ENCODE measurements at places on chromosomes 12 and 14. TPM values are rescaled to one million over a fixed set of nuclear protein-coding genes. Genes with fewer than 3 reads are reported as not detected.

FOXN4 gene
- 1.5 TPM for polyA plus RNA-seq

GRCh38 chr12:120474616-120474960 lies 5.0 kb upstream of the SRSF9 start:
- no peak for DNase-seq

DNA sequence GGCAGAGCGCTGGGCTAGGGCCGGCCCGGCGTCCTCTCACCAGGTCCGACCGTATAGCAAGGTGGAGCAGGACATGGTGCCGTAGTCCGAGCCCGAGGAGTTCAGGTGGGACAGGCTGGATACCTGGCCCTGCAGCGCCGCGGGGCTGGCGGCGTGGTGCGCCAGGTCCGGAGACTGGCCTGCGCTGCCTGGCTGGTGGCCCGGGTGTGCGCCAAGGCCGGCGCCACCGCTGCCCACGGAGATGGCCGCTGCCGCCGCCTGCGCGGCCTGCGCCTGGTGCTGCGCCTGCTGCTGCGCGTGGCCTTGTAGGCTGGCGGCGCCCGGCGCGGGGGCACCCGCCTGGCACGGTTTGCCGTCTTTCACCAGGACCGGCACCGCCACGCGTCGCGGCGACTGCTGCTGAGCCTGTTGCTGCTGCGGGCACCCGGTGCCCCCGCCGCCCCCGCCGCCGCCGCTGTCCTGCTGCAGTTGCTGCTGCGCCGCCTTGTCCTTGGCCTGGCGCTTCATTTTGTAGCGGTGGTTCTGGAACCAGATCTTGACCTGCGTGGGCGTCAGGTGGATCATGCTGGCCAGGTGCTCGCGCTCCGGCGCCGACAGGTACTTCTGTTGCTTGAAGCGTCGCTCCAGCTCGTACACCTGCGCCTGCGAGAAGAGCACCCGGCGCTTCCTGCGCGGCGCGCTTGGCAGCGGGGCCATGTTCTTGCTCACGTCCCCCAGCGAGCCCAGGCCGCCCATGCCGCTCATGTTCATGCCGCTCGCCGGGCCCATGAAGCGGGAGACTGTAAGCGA lies 2.6 kb downstream of the NKX2-1 start:
- no peak for DNase-seq

GRCh38 chr12:89235189-89235993 lies 116.9 kb downstream of the DUSP6 start:
- DNase-seq: no peak

DNA sequence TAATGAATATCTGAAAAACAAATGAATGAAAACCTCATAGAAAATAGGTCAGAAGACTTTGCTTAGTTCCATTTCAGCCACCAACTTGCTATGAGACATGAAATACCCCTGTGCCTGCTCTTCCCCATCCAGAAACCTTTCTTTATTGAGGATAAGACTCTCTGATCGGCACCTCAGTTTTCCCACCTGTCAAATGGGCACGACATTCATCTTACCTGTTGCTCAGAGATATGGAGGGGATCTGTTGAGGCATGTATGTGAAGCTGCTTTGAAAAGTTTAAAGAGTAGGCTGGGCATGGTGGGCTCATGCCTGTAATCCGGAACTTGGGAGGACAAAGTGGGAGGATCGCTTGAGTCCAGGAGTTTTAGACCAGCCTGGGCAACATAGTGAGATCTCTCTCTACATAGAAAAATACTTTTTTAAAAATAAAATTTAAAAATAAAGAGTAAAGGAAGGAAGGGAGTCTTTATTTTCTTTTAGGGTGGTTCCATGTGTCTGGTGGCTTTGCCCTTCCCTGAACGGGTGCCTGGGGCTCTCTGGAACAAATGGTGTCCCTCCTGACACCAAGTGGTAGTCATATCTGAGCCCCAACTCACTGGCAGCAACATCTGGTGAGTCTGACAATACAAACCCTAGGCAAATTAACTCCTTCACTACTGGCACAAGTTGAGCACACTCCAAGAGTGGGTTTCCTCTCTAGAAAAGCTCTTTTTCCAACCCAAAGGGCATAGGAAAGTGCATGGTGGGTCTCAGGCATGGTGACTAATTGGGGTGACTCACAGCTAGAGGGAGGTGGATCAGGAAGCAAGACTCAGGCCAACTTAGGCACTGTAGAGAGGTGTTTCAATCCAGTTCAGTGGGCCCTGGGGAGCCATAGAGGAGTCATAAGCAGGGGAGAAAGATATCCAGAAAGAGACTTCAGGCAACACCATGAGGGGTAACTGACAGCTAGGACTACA lies 42.1 kb downstream of the MAP1LC3B2 start:
- DNase-seq: no peak

DNA sequence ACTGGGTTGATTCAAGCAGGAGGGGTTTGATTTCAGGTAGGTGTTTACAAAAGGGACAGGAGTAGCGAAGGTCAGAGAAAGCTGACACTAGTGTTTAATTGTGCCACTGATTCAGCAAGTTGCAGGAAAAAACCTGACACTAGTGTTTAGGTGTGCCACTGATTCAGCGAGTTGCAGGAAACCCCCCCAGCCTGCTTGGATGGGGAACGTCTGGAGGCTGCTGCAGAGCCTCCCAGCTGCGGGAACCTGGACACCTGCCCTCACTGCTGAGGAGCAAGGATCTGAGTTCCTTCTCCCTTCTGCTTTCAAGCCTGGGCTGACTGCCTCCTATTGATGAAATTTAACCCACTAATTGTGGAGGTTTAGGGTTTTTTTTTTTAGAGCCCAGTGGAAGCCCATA lies 84.2 kb downstream of the AVPR1A start:
- no peak for DNase-seq

DNA sequence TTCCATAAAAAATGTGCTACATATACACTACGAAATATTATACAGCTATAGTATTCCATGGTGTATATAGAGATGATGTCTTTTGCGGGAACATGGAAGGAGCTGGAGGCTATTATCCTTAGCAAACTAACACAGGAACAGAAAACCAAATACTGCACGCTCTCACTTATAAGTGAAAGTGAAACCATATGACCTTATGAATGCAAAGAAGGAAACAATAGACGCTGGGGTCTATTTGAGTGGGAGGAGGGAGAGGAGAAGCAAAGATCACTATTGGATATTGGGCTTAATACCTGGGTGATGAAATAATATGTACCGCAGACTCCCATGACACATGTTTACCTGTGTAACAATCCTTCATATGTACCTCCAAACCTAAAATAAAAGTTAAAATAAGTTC lies 142.8 kb downstream of the LRFN5 start:
- DNase-seq: no peak

- DNase-seq: no peak
Measured at GRCh38 chr14:76705214-76705613, 56.1 kb upstream of the VASH1 start.

GRCh38 chr14:104697892-104698583 lies 8.6 kb downstream of the INF2 start:
- no peak for DNase-seq

Data from right renal pelvis (tissue), 4 donors.